ENCODE measurements at places on chromosomes 5 and 9.

DNA sequence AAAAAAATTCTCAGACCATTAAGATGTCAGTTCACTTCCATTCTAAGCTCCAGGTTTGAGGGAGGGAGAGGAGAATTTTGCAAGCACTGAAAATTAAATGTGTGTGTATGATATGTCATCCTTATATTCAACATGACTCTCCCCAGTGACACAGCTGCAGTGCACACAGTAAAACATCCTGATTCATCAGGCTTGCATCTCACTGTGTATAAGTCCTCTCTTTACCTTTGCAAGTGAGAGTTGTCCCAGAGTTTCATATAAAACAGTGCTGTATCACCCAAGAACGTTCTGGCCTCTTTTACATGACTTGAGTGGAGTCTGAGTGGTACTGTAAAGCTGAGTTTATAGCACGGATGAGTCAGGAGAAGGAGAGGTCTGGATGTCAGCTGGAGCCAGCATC, 50.0 kb downstream of the DMRT2 start:
- no peak for DNase-seq

DNA sequence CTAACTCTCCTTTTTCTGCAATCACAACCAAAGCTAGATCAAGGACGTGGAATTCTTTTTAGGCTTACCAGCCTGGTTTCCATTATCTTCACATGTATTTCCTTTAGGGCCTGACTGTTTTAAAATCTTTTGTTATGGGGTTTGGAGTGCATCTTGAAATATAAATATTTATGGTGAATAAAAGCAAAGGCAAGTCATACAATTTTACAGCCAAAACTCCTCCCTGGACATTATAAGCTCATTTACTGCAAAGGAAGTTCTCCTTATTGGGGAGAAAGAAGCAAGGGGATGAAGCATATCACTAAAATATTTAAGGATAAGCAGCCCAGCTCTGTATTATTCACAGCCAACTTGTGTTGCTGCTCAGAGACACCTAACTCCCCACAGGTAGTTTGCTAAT, 132.2 kb upstream of the TARS1 start:
- DNase-seq: no peak

GRCh38 chr5:644971-645370, 32.8 kb downstream of the CEP72 start:
- no peak for DNase-seq

- DNase-seq: peak; percentile 2
Observed at GRCh38 chr5:53381-54174, 38.4 kb upstream of the PLEKHG4B start.

GRCh38 chr9:137433349-137433915, 7.7 kb downstream of the ENTPD8 start:
- DNase-seq: no peak

DNA sequence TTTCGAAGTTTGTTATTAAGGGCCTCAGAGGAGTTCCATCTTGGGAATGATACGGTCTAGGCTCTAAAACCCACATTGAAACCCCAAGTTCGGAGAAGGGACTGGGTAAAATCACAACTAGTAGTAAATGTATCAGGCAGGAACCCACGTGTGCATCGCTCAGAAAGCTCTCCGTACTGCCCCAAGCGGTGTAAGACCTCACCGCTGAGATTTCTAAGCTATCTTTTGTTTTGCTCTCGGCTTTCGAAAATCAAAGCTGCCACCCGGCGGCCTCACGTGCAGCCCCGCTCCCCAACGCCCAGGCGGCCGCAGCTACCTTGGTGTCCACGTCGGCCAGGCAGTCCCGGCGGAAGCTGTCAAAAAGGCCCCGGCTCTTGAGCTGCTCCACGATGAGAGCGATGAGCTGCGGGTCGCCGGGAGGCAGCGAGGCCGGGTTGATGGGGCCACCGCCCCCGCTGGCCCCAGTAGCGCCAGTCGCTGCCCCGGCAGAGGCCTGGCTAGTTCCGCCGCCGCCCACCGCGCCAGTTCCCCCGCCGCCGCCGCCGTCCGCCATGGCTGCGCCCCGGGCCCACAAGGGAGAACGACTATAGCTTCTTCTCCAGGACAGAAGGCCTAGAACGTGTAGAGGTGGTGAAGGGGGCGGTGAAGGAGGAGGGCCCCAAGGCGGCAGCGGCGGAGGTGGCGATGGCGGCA, 420 bp downstream of the BOD1 start:
- DNase-seq: peak; percentile 80

DNA sequence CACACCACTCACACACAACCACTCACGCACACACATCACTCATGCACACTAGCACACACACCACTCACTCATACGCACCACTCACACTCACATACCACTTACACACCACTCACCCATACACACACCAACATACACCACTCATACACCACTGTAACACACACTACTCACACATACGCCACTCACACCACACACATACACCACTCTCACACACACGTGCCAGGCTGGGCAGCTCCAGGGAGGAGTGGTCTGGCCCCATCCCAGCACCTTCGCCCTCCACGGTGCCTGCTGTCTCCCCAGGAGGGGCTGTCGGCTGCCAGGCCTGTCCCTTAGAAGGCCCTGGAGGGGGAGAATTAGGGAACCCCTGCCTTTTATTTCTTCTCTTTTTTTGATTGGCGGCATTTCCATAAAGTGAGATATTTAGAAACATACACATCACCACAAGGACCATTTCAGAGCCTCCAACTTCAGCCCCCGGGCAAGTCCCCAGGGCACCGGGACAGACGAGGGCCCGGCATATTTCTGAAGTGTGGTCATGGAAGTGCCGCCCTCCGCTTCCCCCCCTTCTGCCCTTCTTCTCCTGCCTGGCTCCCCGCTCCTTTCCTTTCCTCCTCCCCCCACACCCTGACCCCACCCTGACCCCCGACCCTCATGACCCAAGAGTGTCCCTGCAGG, 6.3 kb upstream of the ASB6 start:
- no peak for DNase-seq

DNA sequence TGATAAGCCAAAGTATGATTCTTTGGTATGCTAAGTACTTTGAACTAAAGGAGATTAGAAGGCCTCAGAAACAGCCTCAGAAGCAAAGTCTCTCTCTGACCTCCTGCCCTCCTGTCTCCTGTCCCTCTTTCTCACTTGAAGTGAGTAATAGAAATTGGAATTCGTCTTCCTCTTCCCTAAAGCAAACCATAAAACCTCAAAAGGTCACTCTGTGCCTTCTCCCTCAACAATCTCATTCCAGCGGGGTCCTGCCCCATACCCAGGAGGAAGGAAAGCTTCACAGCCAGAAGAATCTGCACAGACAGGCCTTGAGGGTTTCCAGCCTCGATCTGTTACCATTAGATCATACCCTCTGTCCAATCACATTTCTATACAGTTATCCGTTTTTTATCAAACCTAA, 87.8 kb downstream of the HAPLN1 start:
- DNase-seq: no peak

DNA sequence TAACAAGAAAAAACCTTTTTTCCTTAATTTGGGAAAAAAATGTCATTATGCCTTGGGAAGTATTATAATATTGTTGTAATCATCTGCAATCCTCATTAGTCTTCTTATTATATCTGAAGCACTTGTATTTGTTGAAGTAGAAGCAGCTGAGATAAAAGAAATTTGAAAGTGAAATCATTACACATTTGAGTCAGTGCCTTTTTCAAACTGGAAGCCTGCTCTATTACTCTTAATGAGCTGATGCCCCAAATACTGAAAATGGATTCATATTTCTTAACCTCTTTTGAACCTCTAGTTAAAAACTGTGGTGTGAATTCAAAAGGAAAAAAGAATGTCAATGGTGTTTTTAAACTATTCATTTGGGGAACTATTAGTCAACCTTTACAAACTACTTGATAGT, 1027.7 kb downstream of the NR2F1-AS1 start:
- DNase-seq: no peak

DNA sequence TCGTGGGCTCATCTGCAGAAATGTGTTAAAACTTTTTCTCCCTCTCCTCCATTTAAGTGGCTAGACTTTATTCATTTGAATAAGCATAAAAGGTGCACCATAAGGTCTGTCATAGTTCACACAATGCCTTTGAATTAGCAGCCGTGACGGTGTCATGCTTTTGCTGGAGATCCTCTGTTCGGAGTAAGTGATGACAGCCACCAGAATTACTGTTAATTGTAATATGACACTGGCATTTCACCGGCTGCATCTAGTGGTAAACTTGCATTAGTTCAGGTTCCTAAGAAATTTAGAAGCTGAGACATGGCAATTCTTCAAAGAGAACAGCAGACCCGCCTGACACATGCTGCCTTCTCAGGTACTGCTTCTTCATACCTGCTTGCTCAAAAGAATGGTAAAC, 241.7 kb downstream of the EBF1 start:
- DNase-seq: no peak

- no peak for DNase-seq
Observed at GRCh38 chr5:26329562-26330189, 708.7 kb downstream of the CDH9 start.

DNA sequence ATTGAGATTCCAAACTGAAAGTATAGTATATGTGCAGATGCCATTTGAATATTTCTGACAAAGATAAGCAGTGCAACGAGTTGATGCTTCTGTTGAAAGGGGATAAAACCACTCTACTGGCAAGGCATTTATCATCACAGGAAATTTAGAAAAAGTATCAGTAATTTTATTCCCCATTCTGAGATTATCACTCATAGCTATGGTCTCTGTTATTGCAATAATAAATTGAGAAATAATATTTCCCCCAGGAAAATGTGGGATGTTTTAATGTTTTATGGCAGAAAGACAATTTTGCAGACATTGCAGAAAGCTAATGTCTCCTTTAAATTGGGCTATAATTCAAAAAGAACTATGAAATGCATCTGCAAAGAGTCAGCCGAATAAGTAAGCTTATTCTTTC, 1612.7 kb upstream of the ACO1 start:
- no peak for DNase-seq

- peak; percentile 7 for DNase-seq
Observed at GRCh38 chr9:137575716-137576411, 2.9 kb downstream of the DPH7 start.

DNA sequence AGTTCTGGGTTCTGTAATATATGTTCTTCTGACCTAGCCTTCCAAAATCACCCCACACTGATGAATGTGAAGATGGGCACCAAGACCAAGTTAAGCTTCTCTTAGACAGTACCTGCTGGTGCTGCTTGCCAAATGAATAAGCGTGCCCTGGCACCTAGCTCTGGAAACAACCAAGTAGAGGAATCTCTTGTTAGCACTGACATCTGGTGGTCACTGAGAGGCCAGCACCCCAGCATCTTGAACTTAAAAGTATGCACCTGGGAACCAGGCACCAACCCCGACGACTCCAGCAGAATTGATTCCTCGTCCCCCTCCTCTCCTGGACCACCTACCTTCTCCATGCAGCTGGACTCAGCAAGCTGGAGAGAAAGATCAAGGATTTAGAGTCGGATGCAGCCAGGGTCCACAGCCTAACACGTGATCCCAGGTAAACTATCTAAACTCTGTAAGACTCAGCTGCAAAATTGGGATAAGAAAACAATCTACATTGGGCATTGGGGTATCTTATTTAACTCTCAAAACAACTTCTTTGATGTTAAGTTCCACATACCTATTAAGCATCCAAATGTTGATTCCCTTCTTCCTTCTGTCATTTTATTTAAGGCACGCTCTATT, 89.8 kb downstream of the SLC1A3 start:
- peak; percentile 27 for DNase-seq

DNA sequence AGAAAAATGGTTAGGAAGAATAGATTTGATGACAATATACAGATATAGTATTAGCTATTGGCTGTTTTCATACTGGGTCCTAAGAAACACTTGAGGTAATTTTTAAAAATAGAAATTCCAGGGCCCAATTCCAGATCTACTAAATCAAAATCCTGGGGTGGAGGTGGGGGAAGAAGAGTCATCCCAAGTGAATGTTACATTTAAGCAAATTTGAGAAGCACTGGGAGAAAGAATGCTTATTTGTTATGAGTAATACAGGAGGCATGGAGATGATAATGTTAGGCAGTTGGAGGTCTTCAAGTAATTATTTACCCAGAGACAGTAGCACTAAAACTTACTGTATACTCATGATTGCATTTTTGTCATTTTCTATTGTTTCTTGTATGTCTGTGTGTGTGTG, 93.0 kb upstream of the DAB2 start:
- no peak for DNase-seq

- DNase-seq: no peak
Observed at GRCh38 chr5:176943816-176944215, 44.7 kb upstream of the HK3 start.

- DNase-seq: peak; percentile 50
Observed at GRCh38 chr5:74630453-74631066, 10.0 kb downstream of the ENC1 start.

DNA sequence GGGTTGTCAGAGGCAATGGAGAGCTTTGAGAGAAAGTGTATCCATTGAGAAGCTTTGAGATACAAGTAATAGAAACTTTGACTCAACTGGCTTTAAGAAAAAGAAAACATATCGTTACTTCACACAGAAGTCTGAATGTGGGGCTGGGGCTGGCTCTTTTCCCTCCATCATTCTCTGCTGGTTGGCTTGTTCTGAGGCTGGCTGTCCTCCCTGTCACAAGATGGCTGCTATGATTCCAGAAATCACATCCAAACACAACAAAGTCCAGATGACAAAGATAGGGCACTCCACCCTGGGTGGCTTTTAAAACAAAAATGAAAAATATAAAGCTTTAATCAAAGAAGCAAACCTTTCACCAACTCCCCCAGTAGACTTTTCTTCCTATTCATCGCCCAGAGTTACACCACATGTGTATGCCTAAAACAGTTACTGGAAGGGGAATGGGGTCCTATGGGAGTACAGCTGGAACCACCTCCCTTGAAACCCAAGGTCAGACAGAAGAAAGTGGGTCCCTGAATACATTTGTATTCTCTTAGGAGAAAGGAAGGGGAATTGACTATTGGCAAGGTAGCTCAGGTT, 284.3 kb downstream of the GAS1 start:
- DNase-seq: no peak

DNA sequence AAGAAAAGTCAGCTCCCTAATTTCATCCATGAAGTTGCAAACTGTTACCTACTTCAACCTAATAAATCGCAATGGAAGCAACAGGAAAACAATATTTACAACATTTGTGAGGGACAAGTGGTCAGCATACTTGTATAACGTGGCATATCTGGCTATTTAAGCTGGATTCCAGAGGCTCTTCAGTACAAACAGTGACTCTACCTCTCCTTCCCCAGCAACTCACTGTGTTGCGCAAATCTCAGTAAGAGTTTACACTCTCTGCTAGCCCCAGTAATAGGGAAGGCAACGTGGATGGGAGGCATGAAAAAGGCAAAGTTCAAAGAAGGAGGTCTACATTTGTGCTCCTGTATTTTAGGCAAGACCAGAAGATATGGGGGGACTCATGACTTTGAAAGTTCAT, 18.9 kb upstream of the SEMA5A start:
- no peak for DNase-seq

DNA sequence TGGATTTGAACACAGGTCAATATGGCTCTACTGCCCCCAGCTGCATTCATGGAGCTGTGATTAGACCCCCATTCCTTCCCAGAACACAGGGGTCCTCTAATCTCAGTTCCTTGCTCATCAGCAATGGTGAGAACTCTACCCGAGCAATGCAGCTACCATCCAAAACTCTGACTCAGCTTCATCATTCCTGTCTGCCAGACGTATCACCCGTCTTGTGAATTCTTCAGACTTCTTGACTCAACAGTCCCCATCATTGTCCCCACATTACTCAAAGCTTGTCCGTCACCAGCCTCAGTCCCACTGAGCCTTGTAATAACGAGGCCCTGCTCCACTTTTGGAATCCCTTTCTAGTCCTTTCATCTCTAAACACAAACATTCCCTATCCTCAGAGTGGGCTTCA, 36.3 kb upstream of the STX17 start:
- DNase-seq: no peak

- DNase-seq: no peak
Observed at GRCh38 chr5:129499208-129499852, 39.2 kb downstream of the ADAMTS19 start.

- DNase-seq: no peak
Observed at GRCh38 chr9:70601000-70601951, 186.8 kb upstream of the KLF9 start.
